CD4-positive, alpha-beta T cell treated with Interferon gamma for 1 hour (primary cell): ENCODE measurements at places on chromosomes 4 and X.

GRCh38 chr4:140256335-140256734 is 102.4 kb upstream of the MAML3 start:
- peak; percentile 25 for DNase-seq

DNA sequence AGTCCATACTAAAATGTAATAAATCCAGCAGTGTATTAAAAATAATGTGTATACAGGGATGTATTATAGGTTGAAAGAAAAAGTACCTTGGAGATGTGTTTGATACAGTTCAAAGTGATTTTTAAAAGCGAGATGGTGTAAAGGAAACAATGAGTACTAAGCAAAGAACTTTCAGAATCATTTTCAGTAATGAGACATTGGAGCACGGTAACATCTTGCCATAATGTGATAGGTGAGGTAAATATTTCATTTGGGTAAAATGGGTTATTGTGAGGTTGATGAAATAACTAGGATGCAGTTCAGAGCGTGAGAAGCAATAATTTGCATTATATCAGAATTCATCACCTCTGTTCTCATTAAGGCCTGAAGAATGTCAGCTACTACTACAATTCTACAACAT is 25.9 kb downstream of the EIF2S3 start:
- DNase-seq: no peak

GRCh38 chrX:68646421-68646820 is 1.0 kb upstream of the STARD8 start:
- no peak for DNase-seq

DNA sequence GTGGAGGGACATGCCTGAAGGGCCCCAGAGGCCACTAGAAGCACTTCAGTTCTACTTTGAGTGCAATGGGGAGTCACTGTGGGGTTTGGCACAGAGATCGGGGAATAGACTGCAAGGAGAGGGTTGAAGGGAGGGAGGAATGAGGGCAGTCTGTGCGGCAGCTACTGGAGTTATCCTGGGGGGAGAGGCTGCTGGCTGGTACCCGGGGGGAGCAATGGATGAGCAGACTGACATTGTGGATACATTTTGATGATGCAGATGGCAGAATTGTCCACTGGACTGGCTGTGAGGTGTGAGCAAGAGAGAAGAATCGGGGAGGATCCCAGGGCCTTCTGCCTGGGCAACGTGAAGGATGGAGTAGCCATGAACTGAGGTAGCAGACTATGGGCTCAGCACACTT is 2.8 kb upstream of the MAMLD1 start:
- DNase-seq: no peak

GRCh38 chr4:168791376-168791775 is 218.7 kb downstream of the CBR4 start:
- no peak for DNase-seq

DNA sequence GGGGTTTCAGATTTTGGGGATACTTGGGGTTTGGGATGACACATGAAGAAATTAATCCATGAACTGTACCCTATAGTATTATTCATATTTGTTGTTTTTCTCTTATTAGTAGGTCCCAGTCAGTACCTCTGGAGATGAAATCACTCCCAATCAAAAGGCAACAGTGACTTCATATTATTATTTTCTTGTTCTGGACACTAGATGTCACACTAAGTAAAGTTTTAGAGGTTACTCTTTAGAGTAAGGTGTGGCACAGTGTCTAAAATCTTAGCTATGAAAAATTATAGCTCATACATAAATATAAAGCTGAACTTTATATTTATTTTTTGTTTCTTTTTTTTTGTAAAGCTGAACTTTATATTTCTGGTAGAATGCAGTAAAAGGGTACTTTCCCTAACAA is 35.1 kb downstream of the FAM114A1 start:
- no peak for DNase-seq

DNA sequence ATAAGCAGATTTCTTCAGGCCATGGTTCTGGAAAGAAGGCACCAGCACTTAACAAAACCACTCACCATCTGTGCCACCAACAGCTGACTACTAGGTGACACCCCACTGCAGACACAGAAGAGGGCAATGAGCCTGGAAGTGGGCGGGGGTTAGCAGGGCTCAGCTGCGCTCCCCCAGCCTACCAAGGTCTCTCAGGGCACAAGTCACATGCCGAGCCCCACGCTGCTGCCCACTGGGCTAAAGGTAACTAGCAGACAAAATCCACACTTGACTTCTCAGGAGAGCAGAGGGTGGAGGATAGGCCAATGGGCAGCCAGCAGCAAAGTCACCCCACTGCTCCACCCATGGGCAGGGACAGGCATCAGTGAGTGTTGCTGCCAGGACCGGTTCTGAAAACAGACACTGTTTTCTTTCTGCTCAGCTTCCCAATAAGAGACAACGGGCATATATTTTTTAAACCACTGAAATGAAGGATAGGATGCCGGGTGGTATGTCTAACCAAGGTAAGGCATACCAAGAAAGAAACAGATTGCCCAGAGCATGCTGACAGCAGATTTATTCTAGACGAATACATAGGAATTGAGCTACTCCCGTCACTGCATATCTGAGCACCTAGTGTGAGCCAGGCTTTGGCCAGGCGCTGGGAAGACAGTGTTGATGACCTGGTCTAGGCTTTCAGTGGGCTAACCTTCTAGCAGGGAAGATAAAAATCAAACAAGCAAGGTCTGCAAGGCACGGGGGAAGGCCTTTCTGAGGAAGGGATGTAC is 20.1 kb downstream of the ACSL1 start:
- peak; percentile 46 for DNase-seq

DNA sequence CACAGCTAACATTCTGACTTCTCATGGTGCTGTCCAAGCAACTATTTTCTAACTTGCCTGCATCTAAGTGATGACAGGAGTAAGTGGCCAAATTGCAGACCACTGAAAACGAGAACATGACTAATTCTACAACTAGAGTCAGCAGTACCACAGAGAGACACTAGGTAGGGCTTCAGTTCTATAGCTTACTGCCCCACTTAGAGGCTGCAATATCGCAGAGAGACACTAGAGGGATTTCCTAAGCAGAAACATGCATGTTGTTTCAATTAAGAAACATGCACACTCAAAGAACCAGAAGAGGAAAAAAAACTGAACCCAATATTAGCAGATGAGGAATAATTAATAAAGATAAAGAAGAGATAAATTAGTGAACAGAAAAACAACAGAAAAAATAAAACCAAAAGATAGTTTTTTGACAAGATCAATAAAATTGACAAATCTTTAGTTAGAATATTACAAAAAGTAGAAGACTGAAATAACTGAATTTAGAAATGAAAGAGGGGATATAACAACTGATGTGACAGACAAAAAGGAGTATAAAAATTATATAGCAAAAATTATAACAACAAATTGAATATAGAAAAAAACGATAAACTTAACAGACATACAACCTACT is 100.8 kb downstream of the SPIN4 start:
- DNase-seq: peak; percentile 8

GRCh38 chrX:3143043-3143799 is 102.0 kb downstream of the ARSF start:
- no peak for DNase-seq

DNA sequence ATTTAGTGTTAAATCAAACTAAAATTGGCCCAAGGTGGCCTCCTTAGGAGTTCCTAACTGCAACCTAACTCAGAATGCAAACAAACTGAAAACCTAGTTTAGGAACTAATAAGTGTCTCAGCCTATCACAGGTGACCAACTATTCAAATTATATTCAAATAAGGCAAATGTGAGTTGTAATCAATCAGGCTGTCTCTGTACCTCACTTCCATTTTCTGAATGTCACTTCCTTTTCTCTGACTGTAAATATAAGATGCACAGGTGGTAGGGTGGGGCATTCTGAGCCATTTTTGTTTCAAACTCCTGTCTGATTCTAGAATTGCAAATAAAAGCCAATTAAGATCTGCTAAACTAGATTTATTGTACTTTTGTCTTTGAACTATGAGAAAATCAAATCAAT is 401.5 kb downstream of the PPP3CA start:
- no peak for DNase-seq

GRCh38 chr4:119087121-119087520 is 48.5 kb upstream of the MYOZ2 start:
- no peak for DNase-seq

DNA sequence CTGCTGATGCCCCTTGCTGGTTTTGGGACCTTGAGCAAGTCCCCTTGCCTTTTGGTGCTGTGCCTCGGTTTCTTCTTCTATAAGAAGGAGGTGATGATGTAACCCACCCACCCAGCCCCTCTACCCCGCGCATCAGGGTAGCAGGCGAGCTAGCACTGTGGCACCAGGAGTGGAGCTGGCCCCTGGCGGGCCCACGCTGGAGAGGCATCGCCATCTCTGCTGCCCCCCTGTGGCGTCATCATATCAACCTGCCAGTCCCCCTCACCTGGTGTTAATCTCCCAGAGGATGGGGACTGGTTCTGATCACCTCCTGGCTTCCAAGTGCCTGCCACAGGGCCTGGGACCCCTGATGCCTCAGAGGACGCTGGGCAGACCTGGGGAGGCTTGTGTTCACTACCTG is 6.3 kb upstream of the SORCS2 start:
- DNase-seq: no peak

DNA sequence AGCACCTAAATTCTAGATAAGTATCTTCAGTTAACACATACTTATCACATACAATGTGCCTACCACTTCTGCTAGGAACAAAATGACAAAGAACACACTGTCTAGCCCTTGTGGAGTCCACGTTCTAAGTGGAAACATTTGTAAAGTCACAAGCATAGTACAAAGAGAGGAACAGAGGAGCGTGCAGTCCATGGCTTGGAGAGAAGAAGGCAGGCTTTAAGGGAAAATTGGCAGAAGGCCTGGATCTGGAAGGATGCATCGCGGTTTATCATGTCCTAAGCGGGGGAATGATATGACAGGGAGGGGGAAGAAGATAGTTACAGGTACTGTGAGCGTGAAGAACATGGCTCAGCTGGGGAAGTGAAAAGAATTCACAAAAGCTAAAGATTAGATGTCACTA is 218.0 kb downstream of the PRDM5 start:
- no peak for DNase-seq

- peak; percentile 64 for DNase-seq
Measured at GRCh38 chr4:7649741-7650531, 215.2 kb upstream of the PSAPL1 start.

DNA sequence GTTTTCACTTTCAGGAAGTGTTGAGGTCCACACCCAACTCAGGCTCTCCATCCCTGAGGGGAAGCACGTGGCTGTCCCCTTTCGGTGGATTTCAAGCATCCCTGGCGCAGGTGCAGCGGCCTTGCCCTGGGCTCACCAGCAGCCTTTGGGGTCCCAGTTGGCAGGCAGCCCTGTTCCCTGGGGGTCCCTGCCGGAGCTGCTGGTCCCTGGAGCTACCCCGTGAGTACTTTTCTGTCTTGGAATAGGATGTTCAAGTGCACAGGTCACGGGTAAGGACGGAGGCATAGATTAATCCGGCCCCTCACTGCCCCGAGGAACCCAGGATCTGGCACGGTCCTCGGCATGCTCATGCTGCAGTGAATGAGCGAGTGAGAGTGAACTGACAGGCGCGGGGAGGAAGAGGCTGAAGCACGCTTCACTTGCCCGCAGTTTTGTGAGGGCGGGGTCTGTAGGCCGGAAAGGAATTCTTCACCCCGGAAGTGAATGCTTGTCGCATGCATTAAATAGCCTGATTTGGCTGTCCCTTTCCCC is 117.2 kb upstream of the FAT1 start:
- DNase-seq: no peak

GRCh38 chrX:135315864-135316263 is 6.6 kb downstream of the ETDC start:
- no peak for DNase-seq

DNA sequence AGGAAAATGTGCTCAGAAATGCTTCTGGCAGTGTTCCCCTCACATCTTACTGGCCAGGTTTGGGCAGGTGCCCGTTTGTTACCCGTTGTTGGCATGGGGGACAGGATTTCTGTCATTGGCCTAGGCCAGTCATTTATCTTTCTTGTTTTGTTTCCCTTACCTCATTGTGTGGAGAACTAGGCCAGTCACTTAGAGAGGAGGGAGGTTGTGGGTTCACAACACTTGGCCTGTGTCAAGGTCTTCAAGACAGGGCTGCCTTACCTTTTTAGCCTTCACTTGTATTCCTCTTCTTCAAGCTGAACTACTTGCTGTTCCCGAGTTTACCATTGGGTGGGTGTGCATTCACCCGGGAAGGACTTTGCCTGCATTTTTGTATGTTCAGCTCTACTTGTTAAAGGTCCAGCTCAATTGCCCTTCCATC is 17.7 kb downstream of the SNX25 start:
- DNase-seq: no peak

DNA sequence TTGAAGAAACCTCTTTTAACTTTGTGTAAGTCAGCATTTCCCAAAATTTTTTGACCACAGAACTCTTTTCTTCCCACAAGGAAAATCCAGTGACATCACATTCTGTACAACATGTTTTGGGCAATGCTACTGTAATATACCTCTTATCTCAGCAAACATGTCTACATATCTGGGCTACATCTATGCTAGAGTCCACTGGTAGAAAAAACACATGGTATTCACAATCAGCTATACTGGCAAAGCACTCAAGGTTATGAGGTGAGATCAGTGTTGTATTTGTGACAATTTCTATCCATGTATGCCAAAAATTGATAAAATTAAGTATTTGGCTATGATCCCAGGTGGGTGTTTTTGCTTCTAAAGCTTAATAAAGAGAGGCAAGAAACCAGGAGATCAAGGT is 98.0 kb downstream of the ATP11C start:
- no peak for DNase-seq

GRCh38 chrX:148917441-148917840 is 417.0 kb downstream of the AFF2 start:
- DNase-seq: no peak

- no peak for DNase-seq
Measured at GRCh38 chrX:48806081-48806480, 4.2 kb downstream of the HDAC6 start.

GRCh38 chr4:25120146-25120940 is 39.9 kb downstream of the SEPSECS start:
- no peak for DNase-seq

DNA sequence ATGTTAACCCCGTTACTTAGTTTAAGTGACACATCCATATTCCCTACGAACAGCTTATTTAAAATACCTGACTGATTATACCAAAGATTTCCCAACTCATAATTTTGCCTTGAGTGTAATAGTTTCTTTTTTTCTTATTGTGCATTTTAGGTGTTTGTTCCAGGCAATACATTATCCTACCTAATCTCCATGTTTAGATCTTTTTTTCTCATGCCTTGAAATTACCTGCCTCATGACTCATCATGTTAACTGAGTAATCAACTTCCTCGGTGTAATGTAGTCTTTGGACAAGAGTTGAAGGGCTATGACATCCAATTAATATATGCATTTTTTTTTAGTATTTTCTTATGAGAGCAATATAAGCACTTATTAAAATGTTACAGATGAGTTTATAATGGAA is 228.7 kb upstream of the ANKRD50 start:
- DNase-seq: no peak

GRCh38 chrX:110322603-110323002 is 4.7 kb upstream of the AMMECR1 start:
- DNase-seq: no peak
